Esophagus squamous epithelium (tissue), 5 donors: ENCODE measurements at places on chromosomes 3 and 15.

DNA sequence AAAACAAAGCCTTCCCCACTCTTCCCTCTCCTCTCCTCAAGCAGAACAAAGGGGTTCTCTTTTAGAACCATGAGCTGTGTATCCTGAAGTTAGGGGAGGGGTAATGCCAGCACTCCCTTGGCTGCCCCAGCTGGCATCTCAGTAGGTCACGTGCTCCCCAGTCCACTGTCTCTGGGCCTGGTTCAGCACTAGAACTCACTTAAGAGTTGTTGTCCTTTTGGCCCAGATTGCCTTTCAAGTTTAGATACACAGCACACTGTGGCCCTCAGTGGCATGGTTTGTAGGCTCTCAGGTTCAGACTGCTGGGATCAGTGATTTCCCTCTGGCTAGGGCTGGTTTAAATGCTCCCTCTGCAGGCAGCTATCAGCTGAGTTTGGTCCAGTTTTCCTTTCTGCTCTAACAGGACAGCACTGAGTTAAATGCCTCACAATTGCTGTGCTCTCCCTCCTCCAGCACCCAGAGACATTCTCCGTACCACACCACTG lies 188.4 kb upstream of the ST8SIA2 start:
- DNase-seq, result no peak

DNA sequence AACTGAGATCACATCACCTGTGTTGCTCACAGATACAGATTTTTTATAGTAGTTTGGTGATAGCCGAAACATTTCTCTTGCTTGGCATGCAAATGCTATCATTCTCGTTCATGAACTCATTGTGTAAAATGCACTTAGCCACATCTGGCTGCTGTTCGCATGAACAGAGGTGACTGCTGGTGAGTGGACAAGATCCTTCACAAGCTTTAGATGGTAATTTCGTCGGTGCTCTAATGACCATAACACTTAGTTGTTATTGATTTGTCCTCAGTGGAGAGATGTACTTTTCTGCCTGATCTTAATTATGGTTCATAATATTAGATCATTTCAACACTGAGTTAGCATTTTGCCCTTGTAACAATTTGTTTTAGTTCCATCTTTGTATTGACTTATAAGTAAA lies 13.8 kb downstream of the LRRN1 start:
- no peak for DNase-seq

- DNase-seq, result no peak
Measured at GRCh38 chr3:102391491-102391890, 43.3 kb upstream of the ZPLD1 start.

DNA sequence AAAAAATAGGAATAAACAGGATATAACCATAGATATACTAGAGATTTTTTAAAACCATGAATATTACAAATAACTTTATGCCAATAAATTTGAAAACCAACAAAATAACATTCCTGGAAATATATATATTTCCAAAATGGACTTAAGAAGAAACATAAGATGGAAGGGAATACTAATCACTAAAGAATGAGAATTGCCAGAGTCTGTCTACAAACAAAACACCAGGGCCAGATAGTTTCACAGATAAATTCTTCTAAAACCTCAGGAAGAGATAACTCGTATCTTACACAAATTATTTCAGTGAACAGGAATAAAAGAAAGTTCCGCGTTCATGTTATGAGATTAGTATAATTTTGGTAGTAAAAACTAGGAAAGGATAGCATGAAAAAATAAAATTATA lies 107.3 kb downstream of the HERC1 start:
- DNase-seq, result no peak

DNA sequence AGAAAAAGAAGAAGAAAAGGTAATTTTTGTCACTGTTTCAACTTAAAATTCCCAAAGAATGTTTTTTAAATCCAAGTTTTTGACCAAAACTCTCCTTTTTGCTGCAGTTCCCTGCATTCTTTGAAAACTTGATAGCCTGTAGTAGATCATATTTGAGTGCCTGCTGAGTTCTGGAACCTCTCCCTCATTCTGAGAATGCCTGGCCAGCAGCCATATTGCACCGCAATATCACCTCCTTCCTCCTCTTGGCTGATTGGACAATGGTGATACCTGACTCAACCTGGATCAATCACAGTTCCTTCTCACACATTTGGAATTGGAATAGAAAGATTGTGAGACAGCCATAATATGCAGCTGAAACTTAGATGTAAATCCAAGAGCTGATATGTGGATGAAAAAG lies 97.6 kb upstream of the GAP43 start:
- DNase-seq, result no peak
